ENCODE measurements at places on chromosomes 6 and 20.

DNA sequence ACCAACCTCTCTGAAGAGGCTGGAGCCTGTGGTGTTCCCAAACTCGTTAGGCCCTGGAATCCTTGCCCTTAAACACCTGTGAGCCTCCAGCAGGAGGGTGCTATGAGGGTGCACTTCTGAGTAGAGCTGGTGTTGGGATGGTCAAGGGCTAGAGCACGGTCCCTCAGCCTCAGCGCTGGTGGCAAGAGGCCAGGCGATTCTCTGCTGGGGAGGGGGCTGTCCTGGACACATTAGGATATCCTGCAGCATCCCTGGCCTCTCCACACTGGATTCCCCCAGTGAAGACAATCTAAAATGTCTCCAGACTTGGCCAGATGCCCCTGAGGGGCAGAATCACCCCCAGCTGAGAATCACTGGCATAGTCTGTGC is 157.8 kb downstream of the SYCP2 start:
- DNase-seq = no peak

DNA sequence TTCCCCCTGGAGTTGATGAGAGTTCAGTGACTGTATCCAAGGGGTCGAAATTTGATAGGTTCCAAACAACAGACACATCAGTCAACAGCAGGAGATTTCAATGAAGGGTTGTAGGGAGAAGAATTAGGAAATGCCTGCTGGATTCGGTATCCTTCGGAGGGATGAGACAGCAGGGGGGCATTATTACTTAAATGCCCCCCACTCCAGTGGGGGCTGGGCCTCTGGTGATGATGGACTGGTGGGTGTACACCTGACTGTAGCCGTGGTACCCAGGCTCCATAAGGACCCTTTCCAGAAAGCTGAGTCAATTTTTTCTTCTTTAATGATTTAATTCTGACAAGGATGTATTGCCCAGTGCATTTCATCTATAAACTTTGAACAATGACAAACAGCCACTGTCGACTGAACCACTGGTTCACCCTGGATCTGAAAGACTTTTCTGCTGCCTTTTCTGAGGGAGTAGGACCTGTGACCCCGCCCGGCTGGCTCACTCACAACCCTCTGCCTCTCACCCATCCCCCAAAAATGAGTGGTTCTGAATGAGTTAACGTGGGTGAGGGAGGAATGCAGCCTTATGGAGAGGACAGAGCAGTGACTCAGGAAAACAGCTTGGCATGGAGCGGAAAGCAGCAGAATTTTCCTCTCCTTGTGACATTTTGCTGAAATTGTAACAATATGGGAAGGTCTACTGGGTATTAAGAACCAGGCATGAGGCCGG is 41.0 kb downstream of the ZMYND8 start:
- DNase-seq = peak; percentile 43

GRCh38 chr20:20286061-20286460 is 81.8 kb upstream of the INSM1 start:
- DNase-seq = no peak

DNA sequence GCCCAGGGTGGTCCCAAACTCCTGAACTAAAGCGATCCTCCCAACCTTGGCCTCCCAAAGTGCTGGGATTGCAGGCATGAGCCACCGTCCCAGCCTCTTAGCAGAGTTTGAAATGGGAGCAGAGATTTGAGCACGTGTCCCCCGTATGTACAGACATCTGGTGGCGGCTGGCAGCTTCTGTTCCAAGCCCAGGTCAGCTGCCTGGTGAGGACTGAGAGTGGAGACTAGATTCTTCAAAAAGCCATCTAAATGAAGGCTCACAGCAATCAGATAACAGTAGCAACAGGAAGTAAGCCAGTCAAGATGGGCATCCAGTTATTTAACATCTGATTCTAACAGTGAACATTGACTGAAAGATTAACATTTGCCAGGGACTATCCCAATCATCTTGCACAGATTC is 128.1 kb upstream of the AKAP12 start:
- DNase-seq = no peak

GRCh38 chr6:138030872-138031271 is 76.3 kb downstream of the PERP start:
- no peak for DNase-seq

- DNase-seq = no peak
These were observed 115.3 kb downstream of the LCA5 start for GRCh38 chr6:79421707-79422484.

DNA sequence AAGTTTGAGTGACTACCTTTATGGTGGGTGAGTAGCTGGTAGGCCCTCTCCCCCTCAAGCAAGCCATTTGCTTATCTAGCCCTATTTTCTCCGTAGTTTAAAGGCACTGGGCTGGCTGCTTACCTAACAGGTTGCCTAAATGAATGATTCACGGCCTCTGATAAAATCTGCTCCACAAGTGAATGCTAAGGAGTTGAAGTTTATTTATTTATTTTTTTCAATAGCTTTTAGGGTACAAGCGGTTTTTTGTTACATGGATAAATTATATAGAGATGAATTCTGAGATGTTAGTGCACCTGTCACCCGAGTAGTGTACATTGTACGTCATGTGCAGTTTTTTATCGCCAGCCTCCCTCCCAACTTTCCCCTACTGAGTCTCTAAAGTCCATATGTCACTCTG is 8.3 kb upstream of the CDH26 start:
- no peak for DNase-seq

GRCh38 chr6:12527339-12527738 is 189.2 kb upstream of the PHACTR1 start:
- DNase-seq = no peak

DNA sequence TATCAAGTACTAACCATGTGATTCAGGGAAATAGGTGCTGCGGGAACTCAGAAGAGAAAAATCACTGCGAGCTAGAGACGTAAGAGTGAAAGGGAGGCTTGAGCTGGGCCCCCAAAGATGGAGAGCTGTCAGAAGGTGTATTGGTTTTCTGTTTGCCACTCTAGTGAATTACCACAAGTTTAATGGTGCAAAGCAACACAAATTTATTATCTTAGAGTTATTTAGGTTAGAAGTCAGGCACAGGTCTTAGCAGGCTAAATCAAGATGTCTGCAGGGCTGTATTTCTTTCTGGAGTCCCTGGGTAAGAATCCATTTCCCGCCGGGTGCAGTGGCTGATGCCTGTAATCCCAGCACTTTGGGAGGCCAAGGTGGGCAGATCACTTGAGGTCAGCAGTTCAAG is 2.5 kb downstream of the ZSWIM3 start:
- no peak for DNase-seq

GRCh38 chr6:38012573-38012972 is 193.0 kb downstream of the ZFAND3 start:
- peak; percentile 8 for DNase-seq

- DNase-seq = no peak
These were observed 48.1 kb downstream of the JPH2 start for GRCh38 chr20:44138867-44139266.

DNA sequence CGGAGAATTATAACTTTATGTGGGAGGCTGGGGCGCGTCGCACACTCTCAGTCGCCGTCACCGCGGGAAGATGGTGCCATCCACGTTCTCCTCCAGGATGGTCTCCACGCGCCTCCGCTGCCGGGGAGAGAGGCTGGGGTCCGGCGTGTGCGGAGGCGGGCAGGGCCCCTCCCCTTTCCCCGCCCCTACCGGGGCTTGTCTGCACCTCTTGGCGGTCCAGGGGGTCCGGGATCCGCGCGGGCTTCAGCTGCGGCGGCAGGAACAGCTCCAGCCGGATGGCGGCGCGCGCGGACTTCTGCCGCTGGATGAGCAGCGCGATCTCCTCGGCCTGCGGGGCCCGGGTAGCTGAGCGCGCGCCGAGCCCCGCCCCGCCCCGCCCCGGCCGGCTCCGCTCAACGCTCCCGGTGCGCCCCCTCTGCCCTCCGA is 807 bp downstream of the LKAAEAR1 start:
- DNase-seq = peak; percentile 61

DNA sequence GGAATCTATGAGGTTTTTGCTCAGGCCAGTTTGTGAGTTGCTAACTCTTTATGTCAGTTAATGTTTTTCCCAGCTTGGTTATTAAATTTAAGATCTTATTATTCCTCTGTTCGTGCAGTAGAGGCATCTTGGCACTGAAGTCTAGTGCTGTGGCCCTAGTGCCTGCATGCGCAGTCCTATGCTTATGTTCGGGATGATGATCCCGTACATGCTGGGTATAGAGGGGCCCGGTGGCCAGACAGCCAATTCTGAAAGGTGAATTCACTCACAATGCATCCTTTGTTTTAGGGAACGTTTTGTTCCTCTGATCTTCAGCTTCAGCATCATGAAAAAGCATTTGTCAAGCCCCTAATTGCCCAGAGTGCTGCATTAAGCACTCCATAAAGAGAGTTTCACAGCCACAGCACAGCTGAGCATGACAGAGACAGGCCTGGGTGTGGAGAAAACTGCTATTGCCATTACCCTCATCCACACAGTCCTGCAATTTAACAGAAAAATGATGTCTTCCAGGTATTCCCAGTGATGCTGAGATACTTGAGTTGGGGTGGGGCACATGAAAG is 39.8 kb upstream of the BACH2 start:
- DNase-seq = no peak

- no peak for DNase-seq
These were observed 21.2 kb upstream of the MAPK13 start for GRCh38 chr6:36109092-36109491.

- no peak for DNase-seq
These were observed 286.0 kb downstream of the ADGB start for GRCh38 chr6:146884728-146885127.

GRCh38 chr6:159716247-159717096 is 10.8 kb upstream of the WTAP start:
- DNase-seq = no peak

DNA sequence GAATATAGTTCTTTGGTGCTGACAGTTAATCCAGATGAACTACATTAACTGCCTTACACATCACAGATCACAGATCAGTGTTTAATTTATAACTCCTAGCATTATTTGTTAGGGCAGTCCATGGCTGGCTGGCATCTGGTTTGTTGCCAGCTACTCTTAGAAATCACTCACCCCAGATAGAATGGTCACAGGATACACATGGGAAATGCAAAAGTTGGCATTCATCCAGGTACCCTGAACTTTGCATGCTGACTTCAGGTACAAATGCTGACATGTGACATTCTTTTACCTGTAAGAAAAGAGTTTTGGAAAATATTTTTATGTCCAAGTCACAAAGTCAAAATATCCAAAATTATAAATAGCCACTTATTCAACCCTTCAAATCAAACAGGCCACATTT is 20.2 kb downstream of the FBXL4 start:
- no peak for DNase-seq

DNA sequence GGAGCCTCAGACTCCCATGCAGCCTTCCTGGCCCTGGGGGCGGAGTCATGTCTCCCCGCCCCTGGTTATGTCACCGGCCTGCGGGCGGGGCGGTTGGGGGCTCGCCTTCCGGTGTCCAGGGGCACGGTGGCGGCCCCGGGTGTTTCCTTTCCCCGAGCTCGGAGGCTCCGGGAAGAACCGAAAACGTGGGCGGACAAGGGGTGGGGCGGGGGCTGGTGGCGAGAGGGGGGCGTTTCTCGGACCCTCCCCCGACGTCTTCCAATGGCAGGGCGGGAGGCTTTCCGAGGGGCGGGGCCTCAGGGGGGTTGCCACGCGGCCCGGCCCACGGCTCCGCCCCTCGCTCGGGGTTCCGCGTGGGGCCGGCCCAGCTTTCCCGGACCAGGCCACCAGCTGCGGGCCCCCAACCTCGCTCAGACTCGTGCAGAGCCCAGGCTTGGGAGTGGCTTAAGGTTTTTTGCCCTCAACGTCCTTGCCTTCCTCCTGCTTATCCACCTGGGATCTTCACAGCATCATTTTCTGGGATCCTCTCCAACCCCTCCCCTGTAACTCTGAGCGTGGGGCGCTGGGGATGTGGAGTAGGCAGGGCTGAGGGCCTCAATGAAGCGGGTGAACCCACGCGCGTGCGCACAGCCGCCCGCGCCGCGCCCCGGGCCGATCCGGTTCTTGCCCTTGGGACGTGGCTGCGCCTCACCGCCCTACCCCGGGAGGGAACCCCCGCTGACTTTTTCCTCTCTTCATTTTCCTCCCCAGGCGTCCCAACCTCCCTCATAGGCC is 2.1 kb upstream of the NRN1 start:
- peak; percentile 86 for DNase-seq

DNA sequence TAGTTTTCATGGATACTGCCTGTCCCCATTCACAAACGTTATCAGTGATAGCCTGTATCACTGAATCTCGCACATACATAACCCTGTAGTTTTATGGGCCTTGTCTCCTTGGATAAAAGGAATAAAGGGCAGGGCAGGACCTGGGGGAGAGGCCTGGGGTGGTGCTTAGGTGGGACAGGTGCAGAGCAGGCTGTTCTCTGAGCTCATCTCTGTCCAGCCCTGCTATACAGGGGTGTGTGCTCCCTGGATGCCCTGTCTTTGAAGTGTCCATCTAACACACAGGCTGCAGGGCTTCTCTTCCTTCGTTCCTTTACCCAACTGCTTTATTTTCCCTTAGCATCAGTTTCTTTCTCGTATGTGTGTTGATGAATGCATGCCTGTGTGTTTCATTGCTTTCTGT is 26.4 kb downstream of the BRPF3 start:
- no peak for DNase-seq

DNA sequence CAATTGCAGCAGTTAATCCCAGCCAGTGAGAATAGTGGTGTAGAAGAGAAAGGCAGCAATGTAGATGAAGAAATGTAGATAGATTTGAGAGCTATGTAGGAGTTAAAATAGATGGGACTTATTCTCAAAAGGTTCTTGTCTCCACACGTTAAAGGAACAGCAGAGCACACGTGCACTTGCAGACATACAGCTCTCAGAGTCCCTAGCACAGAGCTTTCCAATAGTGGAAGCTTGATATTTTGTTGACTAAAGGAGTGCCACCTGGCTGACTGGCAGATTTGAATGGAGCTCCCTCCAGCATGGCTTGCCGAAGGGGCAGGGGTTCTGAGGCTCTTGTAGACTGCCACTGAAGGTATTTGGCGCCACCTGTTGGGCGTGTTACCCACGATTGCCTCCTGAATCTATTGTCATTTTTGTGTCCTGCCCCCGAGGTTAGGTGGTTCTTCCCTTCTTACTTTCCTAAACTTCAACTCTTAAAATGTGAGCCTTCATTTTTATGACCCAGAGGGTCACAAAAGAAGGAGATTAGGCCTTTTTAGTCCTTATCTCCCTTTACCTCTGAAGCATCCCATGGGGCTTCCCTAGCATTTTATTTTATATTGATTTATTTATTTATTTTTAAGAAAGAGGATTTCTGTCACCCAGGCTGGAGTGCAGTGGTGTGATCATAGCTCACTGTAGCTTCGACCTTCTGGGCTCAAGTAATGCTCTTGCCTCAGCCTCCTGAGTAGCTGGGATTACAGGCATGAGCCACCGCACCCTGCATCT is 16.4 kb downstream of the BRD2 start:
- DNase-seq = peak; percentile 78

DNA sequence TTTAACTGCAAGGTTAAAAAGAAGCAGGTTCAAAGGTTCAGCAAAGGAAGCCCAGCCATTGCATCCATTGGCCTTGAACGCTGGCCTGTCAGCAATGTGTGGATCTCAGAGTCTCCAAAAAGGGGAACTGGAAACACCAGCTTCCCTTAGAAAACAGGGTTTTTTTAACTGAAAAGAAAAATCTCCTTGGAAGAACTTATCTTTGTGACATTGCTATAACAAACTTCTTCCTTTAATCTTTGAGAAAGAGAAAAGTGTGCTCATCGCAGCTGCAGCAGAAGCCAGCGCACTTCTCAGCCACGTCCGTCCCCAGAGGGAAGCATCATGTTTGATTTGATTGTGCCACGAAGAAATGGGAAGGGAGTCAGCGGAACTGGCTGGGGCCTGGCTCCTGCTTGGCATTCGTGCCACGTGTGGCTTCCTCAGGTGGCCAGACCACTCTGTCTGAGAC is 215.0 kb downstream of the SYNDIG1 start:
- DNase-seq = no peak

GRCh38 chr6:116205281-116205680 is 48.6 kb downstream of the TSPYL4 start:
- DNase-seq = no peak

GRCh38 chr20:2399390-2399789 is 18.7 kb downstream of the TGM6 start:
- DNase-seq = no peak

All from posterior cingulate gyrus (tissue), 11 donors.